Activated CD4-positive, alpha-beta T cell treated with anti-CD3 and anti-CD28 coated beads for 36 hours (primary cell): ENCODE measurements at places on chromosomes 12 and 14.

- DNase-seq, result no peak
These were observed 240.1 kb upstream of the ARHGAP5 start for GRCh38 chr14:31837031-31837430.

DNA sequence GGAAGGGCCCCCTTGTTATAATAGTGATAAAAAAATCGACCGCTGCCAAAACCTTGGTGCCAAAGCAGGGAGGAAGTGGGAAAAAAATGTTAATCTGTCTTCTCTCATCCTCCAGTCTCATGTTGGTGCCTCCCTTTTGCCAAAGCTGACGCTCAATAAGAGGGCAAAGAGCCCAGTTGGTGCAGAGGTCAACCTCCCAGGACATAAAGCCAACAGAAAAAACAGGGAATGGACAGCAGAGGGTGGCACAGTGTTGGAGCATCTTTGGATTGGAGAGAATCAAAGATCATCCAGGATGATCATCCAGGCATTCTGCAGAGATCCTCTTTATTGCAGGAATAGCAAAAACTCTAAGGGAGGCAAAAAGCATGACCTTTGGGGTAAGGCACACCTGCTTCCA, 9.8 kb upstream of the TTC9 start:
- no peak for DNase-seq

- DNase-seq, result no peak
These were observed 2.9 kb downstream of the GLT1D1 start for GRCh38 chr12:128856035-128856790.

- DNase-seq, result no peak
These were observed 192.9 kb upstream of the GARIN6 start for GRCh38 chr12:99454539-99455172.

DNA sequence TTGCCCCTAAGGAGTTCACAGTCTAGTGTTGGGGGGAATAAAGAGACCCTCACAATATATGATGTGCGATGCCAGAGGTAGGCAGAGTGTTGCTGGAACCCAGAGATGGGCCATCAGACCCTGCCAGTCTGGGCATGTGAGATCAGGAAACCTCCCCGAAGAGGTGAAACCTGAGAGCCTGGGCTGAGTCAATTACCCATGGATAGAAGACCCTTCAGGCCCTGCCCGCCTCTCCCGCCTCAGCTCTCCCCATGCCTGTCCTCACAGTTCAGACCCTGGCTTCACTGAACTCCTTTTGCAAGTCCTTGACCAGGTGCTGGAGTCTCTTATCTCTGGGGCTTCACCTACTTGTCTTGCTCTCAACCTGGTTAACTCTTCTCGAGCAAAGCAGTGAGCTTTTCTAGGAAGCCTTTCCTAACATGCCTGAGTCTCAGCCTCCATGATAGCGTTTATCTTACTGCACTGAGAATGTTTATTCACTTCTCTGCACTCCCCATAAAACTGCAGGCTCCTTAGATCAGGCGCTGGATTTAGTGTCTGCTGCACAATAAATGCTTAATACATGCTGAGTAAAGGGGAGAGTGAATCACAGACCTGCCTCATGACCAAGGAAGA, 19.6 kb downstream of the ALDH1L2 start:
- DNase-seq, result no peak

DNA sequence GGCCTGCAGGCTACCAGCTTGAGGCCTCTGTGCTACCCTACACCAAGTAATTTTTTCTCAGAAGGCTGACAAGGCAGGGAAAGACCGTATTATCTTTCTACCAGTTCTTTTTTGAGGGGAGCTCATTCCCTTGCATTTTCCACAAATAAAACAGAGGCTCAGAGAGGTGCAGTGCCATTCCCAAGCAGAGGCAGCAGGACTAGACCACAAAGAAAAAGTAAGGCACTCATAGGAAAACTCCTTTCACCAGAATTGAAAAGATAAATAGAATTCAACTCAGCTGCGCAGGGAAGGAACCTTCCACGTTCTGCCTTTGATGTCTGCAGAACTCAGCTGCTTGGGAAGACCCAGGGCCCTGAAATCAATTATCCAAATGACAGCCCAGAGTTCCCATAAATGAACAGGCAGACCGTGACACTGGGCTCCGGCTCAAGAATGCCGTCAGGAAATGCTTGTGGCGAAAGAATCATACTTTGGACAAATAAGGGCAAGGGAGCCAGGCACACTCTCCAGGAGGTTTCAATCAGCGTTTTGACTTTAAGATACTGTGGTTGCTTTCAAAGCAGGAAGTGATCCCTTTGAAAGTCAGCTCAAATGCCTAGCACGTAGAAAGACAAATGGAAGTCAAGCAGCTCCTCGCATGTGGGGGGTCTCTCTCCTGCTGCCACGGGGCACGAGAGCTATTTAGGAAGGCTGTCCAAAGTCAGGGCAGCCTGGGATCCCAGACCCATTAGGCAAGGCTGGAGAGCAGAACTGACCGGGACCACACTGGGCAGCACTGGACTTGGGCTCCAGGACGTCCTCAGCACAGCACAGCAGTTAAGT, 14.0 kb downstream of the KCTD10 start:
- DNase-seq, result no peak

GRCh38 chr14:91380610-91381371, 36.8 kb downstream of the CCDC88C start:
- DNase-seq, result no peak

- peak; percentile 9 for DNase-seq
These were observed 80.6 kb upstream of the PLEKHA5 start for GRCh38 chr12:19048943-19049342.

DNA sequence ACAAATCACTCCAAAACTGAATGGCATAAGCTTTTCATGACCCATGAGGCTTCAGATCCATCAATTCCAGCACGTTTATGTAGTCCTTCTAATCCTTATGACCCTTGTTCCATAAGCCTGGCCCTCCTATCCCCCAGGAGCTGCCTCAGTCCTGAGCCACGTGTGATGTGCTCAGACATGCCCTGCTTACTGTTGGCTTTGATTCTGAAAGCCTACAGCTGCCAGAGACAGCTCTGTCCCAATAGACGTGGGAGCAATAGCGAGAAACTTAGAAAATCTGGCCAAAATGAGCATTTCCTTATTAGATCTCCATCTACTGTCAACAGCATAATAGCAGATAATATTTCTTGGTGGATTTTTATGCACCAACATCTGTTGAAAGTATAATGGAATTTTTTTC, 33.2 kb downstream of the DUSP6 start:
- DNase-seq, result no peak

DNA sequence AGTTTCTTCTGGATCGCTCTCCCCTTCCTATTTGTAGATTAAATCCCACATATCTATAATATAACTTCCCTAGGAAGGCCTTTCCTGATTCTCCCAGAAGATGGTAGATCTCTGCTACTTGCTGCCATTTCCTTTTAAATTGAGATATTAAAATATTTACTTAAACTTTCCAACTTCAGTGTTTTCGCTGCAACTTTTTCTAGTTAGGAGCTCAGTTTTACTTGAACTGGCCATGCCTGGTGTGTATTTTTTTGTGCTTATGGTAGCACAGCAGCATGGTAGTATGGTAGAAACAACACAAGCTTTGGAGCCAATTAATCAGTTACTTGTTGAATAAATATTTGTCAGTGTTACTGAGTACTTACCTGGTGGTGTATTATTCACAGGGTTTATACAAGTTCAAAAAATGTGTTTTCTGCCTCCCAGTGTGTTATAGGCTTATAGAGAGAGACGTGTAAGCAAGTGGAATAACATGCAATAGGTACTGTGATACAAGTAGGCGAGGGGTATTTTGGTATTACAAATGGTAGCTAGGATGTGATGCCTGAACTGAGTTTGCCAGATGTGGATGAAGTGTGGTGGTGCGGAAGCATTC, 2.9 kb downstream of the POLR3B start:
- DNase-seq, result no peak

- no peak for DNase-seq
These were observed 9.5 kb downstream of the CINP start for GRCh38 chr14:102353126-102353619.

DNA sequence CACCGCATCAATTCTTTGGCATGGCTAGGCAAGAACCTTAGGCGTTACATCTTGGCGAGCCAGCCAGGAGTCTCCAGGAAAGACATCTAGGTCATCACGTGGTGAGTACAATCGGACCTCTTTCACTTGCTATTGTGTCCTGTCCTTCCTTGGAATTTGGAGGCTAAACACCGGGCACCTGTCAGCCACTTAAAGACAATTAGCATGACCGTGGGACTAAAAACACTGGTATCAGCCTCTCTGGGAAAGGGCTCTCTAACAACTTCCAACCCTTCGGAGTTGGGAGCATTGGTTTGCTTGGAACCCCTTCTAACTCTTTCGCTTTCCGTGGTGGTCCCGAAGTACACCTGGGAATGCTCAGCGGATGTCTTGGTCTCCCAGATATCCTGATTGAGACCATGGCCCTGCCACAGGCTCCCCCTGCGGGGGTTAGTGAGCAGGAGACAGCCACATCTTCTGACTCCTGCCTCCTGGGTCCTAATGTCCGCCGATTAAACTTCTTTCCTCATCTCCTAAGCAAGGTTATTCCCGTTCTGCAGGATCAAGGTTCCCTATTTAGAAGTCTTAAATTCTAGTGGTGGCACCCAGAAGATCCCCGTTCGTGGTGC, 971.7 kb downstream of the FSCB start:
- DNase-seq, result no peak

DNA sequence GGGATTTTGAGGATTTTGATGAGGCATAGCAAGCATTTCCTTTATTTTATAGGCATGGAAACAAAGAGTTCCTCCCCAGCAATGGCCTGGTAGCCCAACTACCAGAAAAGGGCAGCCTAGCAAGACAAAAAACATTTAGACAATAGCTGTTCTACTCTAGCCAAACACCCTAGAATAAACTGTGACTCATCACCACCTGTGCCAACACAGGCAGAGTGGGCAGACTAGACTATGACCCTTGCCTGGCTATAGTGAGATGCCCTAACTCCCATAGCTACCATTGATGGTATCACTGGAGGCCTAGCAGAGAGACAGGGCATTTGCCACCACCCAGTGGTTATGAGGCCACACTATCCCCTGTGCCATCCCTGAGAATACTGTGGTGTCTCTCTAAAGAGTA, 15.5 kb upstream of the CCER1 start:
- no peak for DNase-seq

DNA sequence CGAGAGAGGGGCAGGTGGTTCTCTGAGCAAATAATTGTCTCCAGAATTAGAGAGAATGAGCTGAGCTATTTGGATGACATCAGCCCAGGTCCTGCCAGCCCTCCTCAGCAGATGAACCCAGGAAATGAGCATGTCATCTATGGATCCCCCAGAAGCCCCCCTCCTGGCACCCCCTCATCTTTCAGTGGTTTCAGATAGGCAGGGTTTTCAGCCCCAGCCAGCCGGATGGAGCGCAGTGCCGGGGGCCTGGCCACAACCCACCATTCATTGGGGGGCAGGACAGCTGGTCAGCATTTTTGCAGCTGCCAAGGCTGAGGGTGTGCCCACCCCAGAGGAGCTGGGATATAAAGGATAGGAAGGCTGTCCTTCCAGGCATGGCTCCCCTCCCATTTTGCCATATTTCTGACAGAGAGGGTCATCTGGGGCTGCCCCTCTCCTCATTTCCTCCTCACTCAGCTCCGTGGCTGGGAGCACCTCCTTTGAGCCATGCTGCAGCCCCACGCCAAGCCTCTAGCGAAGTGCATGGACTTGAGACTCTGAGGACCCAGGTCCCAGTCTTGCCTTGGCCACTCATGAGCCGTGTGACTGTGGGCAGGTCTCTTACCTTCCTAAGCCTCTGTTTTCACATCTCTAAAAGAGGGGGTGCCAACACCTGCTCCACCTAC, 6.0 kb upstream of the KRT71 start:
- no peak for DNase-seq

GRCh38 chr12:109726106-109726497, 12.5 kb downstream of the FAM222A start:
- DNase-seq, result peak; percentile 1

DNA sequence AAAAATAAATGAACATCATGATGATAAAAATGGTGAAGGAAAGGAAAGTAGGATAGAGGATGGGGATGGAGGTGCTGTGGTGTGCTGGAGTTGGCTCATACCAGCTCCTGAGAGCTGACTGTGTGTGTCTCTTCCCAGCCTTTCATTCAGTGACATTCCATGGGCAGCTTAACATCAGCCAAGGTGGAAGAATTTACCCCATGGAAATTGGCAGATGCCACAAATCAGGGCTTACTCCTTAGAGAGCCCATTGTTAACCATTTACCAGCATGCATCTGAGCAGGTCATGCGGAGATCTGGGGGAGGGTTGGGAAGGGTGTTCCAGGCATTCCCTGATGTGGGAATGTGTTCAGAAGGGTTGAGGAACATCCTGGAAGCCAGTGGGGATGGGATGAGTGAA, 164.7 kb upstream of the MYL2 start:
- DNase-seq, result no peak
